ENCODE measurements at places on chromosomes 11 and 22.

DNA sequence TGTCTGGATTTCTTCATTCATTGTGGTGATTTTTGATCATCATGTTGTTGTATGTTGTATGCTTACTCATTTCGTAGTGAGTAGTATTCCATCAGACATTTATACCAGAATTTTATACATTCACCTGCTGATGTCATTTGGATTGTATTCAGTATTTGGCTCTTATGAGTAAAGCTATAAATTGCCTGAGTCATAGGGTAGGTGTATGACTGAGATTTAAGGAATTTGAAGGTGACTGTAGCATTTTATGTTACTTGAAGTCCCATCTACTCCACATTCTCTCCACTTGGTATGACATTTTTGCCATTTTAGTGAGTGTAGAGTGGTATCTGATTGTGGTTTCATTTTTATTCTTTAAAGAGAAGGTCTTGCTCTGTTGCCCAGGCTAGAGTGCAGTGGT lies 548.2 kb downstream of the TBC1D22A start:
- DNase-seq, result no peak

GRCh38 chr22:24112188-24112587 lies 69.1 kb upstream of the SUSD2 start:
- no peak for DNase-seq

GRCh38 chr22:47168900-47169800 lies 406.7 kb downstream of the TBC1D22A start:
- DNase-seq, result peak; percentile 8

GRCh38 chr11:88626216-88626615 lies 288.7 kb upstream of the CTSC start:
- no peak for DNase-seq

DNA sequence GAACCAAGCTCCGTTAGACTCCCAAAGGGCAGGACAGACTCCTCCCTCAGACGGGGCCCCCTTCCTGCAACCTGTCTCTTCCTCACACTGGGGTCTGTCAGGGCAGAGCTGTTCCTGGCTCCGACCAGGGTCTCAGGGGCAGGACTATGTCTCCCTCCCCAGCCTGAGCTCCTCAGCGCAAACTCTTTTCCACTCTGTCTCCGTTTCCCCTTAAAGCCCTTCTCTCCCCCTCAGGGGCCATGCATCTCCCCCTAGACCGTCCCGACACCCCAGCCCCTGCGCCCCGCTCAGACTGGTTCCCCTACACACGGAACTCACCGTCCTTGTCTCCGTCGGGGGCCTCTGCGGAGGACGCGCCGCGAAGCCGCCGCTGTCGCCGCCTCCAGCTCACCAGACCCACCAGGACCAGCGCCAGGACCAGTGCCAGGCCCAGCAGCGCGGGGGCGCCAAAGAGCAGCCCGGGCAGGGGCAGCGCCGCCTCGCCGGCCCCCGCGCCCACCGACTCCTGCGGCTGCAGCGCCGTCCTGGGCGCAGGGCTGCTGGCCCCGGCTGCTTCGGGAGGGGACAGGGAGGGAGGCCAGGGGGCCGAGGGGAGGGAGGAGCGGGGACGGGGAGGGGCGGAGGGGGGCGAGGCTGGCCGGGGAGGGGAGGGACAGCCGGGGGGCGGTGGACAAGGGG lies 684 bp downstream of the TNFRSF13C start:
- DNase-seq, result peak; percentile 80

- no peak for DNase-seq
These were observed 886 bp downstream of the SHISA8 start for GRCh38 chr22:41913842-41914534.

- DNase-seq, result no peak
These were observed 23.2 kb upstream of the MGAT3 start for GRCh38 chr22:39433476-39434242.

DNA sequence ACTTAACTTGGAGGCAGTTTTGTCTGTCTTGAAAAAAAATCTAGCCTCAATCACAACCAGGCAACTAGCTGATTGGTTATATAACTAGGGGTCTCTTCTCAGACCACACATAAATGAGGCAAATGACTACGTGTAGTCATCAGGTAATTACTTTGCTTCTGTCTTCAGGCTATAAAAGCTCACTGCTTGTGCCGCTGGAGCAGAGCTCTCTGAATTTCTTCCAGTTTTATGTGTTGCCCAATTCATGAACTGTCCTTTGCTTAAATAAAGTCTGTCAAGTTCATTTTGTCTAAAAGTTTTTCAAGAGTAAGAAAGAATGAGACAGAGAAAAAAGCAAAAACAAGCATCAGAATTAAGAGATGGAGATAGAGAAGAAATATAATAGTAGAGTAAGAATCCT lies 93.4 kb downstream of the MUC15 start:
- no peak for DNase-seq

GRCh38 chr22:28955817-28956216 lies 72.4 kb downstream of the ZNRF3 start:
- DNase-seq, result peak; percentile 59

- peak; percentile 34 for DNase-seq
These were observed 739 bp downstream of the ZMAT5 start for GRCh38 chr22:29765905-29766631.

DNA sequence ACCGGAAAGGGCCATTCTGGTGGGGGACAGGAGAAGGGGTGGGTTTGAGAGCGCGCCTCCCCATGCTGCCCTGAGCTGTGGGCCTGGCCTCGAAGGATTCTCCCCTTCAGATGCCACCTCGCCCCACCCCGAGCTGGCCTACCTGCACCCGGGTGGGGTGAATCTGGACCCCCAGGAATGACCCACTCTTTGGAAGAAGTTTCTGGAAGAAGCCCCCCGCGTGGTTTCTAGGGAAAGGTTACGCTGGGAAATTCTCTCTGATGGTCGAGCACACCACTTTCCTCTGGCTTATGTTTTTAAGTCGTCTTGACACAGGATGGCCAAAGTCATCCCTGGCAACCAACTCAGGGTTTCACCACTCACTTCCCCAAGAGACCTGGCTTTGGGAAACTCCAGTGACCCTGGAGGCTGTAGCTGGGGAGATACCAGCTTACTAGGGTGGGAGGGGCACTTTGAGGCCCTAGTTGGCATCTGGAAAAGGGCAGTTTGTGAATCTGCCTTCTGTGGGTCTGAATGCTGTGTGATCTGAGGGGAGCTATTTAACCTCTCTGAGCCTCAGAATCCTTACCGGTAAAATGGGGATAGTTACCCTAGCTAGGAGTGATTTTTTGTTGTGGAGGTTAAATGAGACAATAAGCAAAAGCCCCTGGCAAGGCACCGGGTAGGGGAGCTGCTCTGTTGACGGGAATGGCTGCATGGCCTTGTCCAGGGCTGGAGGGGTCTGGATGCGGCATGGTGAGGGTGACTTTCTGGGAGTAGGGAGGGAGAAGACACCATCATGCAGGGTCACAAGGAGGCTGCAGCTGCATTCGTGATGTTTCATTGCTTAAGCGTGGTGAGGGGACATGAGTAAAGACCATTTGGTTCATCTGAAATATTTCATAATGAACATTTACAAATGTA lies 45.3 kb upstream of the ACCSL start:
- no peak for DNase-seq

- DNase-seq, result no peak
These were observed 33.4 kb upstream of the AMOTL1 start for GRCh38 chr11:94734563-94735275.

GRCh38 chr22:36332623-36333332 lies 55.0 kb downstream of the MYH9 start:
- peak; percentile 71 for DNase-seq

- DNase-seq, result no peak
These were observed 16.2 kb downstream of the MISFA start for GRCh38 chr11:18615628-18616392.

- no peak for DNase-seq
These were observed 12.1 kb upstream of the SMTN start for GRCh38 chr22:31068970-31069369.

DNA sequence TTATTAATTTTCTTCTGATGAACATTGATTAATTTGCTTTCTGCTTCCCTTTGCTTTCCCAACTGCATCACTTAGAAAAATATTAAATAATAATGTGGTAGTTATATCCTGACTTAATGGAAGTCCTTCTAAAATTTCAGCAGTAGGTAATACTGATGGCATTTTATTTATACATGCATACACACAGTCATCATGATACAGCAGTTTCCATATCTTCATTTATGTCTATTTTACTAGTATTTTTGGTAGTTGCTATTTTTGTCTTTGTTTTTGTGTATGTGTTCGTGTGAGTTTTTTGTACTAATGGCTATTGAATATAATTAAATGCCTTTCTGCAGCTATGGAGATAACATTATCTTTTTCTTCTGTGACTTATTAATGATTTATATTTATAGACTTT lies 484.7 kb upstream of the CNTN5 start:
- DNase-seq, result no peak

- DNase-seq, result no peak
These were observed 523 bp upstream of the MPZL3 start for GRCh38 chr11:118252688-118253087.

DNA sequence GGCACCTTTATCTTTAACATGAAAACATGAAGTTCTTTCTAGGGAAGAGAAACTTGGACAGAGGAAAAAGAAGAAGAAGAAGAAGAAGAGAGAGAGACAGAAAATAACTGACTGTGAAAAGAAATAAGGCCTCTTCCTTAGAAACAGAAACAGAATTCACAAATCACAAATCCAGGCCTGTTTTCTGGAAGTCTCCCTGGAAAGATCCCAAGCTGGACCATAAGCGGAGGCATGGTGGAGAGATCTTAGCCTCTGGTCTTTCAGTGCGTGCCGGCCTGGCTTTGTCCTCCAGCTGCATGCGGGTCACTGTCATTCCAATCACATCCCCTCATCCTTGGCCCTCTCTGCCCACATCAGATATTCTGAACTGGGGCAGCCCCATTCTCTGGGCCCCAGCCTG lies 6.9 kb downstream of the FXYD6 start:
- DNase-seq, result no peak

- no peak for DNase-seq
These were observed 3.3 kb downstream of the FGF19 start for GRCh38 chr11:69700278-69701140.
